ENCODE measurements at places on chromosomes 1 and 21.

DNA sequence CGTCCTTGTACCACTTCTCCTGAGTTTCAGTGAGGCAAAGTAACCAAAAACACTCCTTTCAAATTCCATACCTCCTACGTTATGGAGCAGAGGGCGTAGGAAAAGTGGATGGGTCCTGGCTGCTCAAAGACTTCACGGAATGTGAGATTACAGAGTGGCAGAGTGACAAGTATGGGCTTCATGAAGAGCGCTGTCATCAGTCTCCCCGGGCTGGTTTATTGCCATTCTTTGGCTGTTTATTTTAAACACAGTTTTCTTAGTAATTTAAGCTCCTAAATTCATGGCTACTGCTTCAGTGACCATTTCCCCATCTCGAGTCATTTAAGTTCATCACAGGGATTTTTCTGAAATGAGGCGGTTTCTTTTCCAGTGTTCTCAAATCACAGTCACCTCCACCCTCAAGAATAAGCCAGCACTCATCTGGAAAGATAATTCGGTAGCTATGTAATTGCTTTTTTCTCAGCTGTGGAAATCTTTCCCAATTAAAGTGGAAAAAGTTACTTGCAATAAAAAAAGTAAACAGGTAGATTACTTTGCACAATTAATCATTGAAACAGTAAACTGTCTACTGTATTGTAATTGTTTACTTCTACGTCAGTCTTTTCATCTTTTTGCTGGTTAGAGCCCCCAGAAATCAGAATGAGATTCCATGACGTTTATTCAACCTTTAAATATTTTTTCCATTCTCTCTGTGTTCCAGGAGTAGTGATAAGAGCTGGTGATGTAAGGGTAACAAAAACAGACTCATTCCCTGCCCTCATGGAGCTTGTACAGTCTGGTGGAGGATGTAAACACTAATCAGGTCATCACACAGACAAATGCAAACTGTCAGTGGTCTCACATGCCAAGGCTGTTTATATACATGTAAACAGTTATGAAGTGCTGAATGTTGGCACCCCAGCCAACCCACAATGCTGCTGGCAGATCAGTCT lies 3.0 kb upstream of the SMYD2 start:
- no peak for DNase-seq

- no peak for DNase-seq
Measured at GRCh38 chr1:51583532-51583931, 33.4 kb upstream of the OSBPL9 start.

DNA sequence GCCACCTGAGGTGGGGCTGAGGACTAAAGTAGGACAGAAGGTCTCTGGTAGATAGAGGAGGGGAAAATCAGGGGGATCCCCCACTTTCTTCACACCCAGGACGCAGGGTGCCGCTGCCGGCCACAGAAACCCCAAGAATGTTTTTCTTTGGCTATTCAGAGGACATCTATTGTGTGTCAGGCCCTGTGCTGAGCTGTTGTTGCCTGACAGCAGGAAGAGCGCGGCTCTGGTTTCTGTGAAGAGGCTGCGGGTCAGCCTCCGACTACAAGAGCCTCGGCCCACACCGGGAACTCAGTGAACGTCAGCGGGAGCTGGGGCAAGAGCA lies 407 bp upstream of the PIGV start:
- DNase-seq = no peak

- no peak for DNase-seq
Measured at GRCh38 chr1:55612988-55613387, 397.8 kb upstream of the USP24 start.

GRCh38 chr1:10787286-10787685 lies 9.2 kb downstream of the CASZ1 start:
- DNase-seq = no peak

DNA sequence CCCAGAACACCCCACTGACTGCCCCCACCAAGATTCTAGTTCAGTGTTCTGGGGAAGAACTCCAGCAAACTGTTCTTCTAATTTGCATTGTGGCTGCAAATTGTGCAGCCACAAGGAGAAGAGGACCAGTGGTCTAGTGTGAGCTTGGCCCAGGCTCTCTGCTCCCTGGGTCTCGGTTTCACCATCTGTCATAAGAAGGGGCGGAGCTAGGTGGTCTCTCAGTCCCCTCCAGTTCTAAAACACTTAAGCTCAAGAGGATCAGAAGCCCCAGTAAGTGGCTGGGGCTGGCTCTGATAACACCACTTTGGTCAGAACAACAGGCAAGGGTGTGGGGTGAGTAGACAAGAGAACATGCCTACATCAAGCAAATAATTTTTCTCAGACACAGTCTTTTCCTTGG lies 99.9 kb downstream of the BEND5 start:
- DNase-seq = no peak

GRCh38 chr1:84997667-84998600 lies 1.0 kb upstream of the MCOLN2 start:
- DNase-seq = no peak

DNA sequence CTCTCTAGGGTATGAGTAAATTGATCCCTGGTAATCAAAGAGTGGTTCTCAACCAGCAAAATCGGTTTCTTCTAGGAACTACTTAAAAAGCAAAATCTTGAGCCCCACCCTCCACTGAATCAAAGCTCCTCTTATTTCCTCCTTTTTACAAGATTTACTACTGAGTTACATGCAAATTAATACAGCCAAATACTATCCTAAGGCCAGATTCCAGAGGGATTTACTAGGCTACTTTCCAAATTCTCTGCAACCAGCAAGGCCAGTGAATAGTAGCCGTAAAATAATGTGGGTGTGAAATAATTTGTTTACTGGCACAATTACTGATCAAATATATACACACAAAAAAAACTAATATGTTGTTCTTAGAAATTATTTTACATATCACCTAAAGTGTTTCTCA lies 1583.8 kb downstream of the NCAM2 start:
- no peak for DNase-seq

Data from T follicular helper cell (primary cell).